ENCODE measurements at places on chromosomes 7 and 10.

- no peak for DNase-seq
Measured at GRCh38 chr7:151657173-151657572, 137.5 kb upstream of the RHEB start.

- DNase-seq: no peak
Measured at GRCh38 chr10:27439101-27439500, 65.0 kb upstream of the RAB18 start.

GRCh38 chr7:83610649-83611304 lies 38.2 kb downstream of the SEMA3E start:
- no peak for DNase-seq

DNA sequence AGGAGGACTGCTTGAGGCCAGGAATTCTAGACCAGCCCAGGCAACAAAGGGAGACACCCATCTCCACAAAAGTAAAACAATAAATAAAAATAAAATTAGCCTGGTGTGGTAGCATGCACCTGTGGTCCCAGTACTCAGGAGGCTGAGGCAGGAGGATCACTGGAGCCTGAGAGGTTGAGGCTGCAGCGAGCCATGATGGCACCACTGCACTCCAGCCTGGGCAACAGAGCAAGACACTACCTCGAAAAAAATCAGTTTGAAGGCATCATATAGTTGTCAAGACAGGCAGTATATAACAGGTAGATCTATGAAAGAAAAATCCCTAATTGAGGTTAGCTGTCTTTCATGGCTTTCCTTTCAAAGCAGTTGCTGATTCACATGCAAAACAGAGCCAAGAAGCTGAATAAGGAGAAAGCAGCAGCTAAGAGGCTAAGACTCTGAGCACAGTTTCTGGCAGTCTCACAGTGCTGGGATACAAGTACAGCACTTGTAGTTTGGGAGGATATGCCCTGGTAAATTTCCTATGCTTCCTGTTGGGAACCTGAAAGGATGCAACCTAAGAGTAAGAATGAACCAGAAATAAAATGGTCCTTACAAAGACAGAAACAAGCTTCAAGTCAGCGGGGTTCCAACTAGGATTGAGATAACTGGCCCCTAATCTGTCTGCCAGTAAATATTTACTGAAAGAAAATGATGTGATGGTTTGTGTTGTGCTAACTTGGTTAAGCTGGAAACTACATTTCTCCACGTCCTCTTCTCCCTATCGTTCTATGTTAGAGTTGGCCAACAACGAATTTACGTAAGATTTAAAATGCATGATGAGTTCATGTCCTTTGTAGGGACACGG lies 368.5 kb upstream of the HPS1 start:
- no peak for DNase-seq

GRCh38 chr7:13091974-13092707 lies 404.7 kb downstream of the ARL4A start:
- no peak for DNase-seq

- DNase-seq: no peak
Measured at GRCh38 chr7:22420973-22421635, 64.2 kb upstream of the RAPGEF5 start.

GRCh38 chr10:118501171-118501570 lies 94.3 kb downstream of the PRLHR start:
- DNase-seq: no peak

DNA sequence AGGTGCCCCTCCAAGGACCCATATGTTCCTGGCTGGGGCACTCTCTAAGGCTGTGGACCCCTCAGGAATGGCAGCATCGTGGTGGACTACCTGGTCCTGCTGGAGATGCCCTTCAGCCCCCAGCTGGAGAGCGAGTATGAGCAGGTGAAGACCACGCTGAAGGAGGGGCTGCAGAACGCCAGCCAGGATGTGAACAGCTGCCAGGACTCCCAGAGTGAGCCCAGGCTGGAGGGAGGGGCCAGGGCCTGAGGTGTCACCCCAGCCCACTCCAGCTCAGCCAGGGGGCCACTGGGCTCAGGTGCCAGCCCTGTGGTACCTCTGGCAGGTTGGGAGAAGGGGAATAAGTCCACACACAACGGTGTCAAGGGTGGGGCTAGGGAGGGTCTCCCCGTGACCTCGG lies 4.7 kb upstream of the MUC12 start:
- no peak for DNase-seq

DNA sequence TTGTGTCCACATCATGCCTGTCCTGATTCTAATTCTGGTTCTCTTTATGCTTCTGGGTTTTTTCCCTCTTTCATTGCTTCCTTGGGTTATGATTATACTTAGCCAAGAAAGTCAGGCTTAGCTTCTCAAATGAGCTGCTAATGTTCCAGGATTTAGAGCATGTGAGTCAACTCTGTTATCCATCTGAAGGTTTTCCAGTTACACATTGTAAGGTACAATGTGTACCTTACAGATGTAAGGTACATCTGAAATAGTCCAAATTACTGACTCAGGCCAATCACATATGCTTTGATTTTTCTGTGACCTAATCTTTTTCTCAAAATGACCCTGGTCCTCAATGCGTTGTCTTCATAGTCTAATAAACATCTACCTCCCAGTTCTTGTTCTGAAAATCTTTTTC lies 13.3 kb upstream of the MIOS start:
- no peak for DNase-seq

DNA sequence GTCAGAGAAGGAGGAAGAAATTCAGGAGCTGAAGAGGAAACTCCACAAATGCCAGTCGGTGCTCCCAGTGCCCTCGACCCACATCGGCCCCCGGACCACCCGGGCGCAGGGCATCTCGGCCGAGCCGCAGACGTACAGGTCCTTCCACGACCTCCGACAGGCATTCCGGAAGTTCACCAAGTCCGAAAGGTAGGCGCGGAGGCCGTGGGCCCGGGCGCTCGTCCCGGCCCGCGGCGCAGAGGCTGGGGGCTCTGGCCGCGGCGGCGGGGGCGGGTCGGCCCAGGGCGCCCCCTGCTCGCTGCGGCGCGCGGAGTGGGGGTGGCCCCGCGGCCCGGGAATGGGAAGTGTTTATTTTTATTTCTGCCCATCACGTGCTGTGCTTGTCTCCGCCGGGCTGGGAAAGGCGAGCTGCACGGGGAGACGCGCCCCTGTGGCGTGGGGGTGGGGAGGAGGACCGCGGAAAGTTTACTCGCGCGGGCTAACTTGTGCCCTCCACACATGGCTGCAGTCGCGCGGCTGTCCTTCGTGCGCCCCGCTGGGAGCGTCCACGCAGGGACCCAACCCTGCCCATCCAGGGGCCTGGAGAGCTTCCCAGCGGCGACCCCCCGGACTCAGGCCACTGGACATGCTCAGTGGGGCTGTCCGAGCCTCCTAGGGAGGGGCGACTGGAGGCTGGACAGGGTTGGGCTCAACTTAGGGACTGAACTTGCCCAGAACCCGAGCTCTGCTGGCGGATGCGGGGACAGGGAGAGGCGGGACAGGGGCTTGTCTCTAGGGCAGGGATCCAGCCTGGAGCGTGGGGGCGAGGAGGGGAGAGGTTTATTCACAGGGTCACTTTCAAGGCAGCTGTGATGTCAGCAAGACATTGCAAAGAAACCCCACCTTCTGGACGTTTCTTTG lies 82.6 kb upstream of the PRKG1 start:
- peak; percentile 14 for DNase-seq

GRCh38 chr10:29675984-29676383 lies 41.2 kb upstream of the SVIL start:
- no peak for DNase-seq

GRCh38 chr7:151767557-151767956 lies 109.4 kb downstream of the PRKAG2 start:
- DNase-seq: no peak

GRCh38 chr10:89238956-89239644 lies 12.5 kb downstream of the LIPA start:
- no peak for DNase-seq

DNA sequence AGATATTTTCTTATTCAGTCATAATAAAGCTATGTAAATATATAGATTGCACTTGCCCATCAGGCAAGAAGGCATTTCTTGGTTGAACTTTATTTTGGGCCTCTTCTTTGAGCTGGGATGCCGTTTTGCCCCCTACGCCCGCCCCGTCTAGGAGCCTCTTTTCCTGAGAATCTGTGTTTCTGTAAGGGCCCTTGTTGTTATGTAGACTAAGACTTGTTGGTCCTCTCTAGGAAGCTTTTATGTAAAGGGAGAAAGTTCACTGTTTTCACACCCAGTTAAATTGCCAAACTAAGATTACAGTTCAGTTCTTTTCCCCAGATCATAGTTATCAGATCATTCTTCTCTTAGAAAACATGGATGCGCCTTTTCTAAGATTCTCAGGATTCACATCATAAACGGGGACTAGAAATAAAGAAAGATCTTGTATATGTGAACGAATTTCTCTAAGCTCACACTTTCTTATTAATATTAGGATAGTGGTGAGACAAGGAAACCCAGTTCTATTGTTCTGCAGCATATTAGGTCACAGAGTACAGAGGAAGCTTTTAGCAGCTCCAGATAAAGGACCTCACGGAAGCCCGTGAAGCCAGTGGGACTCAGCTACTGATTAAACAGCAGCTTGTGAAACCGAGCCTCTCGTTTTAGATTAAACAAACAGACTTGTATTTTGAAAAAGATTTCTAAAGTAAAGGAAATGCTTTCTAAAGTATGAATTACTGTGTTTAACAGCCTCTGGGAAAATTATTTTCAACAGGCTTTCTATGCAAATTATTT lies 3.8 kb downstream of the LMTK2 start:
- no peak for DNase-seq

GRCh38 chr10:16117305-16117695 lies 257.0 kb upstream of the MINDY3 start:
- no peak for DNase-seq

DNA sequence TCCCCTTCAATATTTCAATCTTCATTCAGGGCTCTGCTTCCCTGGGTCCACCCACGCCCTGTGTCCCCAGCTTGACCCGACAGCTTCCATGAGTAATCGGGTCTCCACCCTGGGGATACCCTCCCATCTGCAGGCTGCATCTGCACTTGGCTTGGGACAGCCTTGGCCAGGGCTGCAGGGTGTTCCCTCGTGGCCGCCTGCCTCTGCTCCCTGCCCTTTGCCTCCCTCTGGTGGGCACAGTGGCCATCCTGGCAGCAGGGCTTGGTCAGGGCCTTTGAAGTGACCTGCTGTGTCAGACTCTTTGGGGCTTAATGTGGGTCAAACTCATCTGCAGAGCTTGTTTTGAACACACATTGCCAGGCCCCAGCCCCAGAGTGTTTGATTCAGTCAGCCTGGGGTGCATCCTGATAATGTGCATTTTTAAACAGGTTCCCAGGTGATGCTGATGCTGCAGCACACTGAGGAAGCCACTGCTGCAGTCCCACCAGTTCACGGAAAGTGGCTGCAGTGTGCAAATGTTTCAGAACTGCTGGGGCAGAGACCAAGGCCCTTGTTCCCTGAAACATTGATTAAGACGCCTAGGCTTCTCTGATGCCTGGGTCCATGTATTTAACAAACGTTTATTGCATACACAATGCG lies 80.7 kb upstream of the SEC61G start:
- peak; percentile 31 for DNase-seq

DNA sequence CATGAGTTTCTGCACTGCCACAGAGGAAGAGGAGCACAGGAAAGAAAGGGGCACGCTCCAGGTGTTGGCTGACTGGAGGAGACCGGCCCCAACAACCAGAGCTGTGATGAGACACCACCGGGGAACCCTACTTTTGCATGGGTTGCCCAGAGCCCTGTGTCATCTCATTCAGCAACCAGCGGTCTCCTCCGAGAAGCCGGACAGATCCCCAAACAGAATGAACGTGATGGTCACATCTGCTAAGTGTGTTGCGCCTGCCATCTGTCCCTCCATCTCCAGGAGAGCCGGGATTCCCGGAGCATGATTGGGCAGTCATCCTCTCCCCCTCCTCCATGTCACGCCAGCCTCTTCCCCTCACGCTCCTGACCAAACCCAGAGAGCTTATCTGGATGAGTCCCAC lies 22.9 kb downstream of the PARP12 start:
- DNase-seq: no peak

Measured in progenitor cell of endocrine pancreas (in vitro differentiated cells).